ENCODE measurements at places on chromosomes 11 and 22.

DNA sequence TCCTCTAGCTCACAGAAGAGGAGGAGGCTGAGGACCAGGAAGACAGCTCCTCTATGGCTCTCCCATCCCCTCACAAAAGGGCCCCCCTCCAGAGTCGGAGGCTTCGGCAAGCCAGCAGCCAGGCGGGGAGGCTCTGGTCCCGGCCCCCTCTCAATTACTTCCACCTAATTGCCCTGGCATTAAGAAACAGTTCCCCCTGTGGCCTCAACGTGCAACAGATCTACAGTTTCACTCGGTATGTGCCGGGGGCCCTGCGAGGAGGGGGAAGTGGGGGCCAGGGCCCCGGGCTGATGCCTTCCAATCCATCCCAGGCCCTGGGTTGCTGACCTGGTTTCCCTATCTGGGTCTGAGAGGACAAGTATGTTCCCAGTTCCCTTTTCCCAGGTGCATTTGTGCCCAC is 7.9 kb downstream of the FOXR1 start:
- no peak for DNase-seq

DNA sequence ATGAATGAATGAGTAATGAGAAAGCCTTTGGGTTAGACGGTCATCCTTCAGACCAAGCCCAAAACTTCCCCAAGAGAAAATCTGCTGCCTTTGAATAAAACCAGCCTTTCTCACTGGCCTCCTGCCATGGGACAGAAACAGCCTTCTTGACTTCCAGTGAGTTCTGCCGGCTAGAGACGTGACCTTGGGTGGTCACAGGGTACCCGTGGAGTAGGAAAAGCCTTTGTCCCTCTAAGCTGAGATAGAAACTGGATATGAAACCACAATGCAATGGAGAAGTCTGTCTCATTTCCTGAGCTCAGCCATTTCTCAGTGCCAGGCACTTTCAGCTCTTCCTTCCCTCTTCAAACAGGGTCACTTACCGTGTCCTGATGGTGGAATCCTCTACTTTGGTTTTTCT is 21.2 kb upstream of the YWHAH start:
- DNase-seq: no peak

DNA sequence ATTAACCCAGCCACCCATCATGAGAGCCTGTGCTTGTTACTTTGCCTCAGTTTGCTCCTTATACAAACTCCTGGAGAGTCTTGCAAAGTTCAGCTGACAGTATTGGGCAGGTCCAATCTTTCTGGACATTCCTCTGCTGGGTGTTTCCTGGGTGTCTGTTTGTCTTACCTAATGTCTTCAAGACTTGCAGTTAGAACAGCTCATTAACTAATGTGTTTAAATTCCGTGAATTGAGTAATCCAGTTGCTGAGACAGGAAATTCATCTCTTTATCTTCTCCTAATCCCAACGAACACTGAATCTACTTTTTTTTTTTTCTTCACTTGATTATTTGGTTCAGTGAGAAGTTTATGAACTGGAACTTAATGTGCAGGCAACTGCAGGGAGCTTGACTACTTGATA is 20.6 kb downstream of the BCO2 start:
- no peak for DNase-seq

GRCh38 chr11:13008625-13009475 is at the start of gene RASSF10:
TSS of gene RASSF10 (plus strand) at chr11:13009316. CDS start at chr11:13009577, 261 bp downstream.
- DNase-seq: peak; percentile 87

GRCh38 chr11:125072218-125072960 is 9.3 kb downstream of the SLC37A2 start:
- peak; percentile 54 for DNase-seq

GRCh38 chr11:130865774-130866114 is 50.5 kb downstream of the SNX19 start:
- DNase-seq: no peak

- no peak for DNase-seq
Observed at GRCh38 chr22:45150139-45150538, 13.6 kb upstream of the NUP50 start.

GRCh38 chr11:57325735-57326048 is 940 bp upstream of the TNKS1BP1 start:
- no peak for DNase-seq

GRCh38 chr11:74418509-74418895 is 20.3 kb upstream of the PGM2L1 start:
- DNase-seq: no peak
